NCI-H1105 (cell line): ENCODE measurements at places on chromosomes 6 and 20.

DNA sequence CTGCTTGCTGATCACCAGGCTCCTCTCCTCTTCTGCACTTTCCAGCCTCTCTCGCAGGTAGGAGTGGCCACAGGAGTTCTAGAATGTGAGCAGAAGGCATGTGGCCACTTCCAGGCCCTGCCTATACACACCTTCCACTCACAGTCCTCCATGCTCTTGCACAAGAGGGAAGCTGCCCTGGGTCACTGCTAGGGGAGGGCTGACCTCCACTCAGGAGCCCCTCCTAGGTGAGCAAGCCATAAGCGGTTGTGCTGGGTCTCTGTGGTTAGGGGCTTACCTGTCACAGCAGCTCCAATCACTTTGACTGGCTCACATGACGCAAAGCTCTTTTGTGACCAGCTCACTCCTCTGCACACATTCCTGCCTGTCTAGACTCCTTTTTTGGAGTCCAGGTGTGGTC lies 68.2 kb downstream of the TMEM242 start:
- DNase-seq: no peak

- DNase-seq: no peak
Measured at GRCh38 chr6:46969206-46969605, 47.5 kb upstream of the ADGRF5 start.

DNA sequence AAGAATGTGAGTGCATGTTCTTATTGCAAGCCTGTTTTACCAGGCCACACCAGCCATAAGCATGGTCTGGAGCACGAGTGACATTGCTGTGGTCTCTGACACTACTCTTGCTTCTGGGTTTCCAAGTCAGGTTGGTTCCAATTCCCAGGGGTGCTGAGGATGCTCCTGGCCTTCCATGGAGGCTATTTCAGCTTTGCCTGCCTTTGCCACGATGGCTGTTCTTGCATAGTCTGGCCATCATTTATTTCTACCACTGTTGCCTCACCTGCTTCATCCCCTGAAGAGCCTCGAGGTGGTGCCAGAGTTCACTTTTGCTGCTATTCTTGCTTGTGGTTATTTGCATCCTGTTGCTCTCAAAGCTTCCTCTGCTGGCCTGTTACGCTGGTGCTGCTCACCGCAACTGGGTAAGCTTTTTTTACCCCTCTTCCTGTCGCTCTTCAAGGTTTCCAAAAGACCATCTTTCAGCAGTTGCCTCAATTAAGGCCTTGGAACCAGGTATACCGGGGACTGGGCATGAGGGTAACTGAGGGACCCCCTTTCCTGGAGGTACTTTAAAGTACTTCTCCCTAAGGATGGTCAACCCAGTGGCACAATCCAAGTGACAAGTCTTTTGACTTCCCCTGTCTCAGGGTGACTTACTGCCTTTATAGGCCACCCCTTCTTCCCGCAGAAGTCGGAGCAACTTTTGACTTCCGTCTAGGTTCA lies 64.5 kb downstream of the AKAP7 start:
- peak; percentile 30 for DNase-seq

GRCh38 chr20:5481872-5482271 lies 165.1 kb upstream of the PROKR2 start:
- no peak for DNase-seq

DNA sequence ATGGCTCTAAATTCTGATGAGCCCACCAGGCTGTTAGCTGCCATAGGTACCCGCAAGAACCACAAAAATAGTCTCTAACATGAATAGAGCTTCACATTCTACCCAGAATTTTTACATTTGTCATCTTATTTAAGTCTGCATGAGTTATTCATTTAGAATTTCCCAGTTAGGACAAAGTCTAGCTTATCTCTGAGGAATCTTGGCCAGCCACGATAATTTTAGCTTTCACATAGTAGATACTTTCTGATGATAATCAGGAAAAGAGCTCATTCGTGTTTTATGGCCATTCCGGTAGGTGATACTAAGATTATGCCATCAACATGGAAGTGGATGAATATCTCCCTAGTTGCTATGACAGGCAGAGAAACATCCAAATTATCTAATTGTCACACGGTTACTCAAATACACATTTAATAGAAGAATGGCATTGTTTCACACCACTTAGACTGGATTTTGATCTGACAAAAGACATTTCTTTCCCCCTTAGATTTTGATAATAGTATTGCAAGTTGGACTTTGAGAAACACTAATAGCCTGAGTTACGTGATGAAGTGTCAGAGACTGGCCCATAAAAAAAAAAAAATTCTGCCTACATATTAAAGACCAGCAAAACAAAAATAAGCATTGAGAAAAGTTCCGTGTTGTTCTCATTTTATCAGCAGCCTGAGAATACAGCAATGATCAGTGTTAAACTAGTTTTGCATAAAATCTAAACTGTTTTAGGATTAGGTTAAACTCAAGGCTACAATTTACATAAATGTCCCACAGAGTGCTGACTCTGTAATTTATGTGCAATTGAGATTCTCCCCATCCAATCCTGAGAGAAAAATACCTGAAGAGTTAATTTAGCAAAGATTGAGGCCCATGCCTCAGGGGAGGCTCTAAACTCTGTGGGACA lies 397.5 kb upstream of the ARID1B start:
- no peak for DNase-seq

DNA sequence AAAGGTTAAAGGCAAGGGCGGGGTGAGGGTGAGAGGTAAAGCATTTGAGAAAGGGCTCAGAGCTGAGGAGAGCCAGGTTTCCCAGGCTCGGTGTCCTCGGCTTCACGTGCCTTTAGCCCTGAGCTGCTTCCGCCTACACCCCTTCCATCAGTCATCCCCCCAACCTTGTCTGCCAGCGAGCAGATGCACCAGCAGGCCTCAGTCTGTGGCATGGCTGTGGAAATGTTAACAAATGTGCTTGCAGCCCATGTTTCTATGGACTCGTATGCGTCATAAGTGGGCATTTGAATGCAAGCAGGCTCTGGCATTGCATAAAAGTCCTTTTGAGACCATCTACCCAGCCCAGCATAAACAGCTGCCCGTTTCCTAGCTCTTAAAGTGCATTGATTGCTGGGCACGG lies 88.8 kb downstream of the SYNJ2 start:
- DNase-seq: no peak

DNA sequence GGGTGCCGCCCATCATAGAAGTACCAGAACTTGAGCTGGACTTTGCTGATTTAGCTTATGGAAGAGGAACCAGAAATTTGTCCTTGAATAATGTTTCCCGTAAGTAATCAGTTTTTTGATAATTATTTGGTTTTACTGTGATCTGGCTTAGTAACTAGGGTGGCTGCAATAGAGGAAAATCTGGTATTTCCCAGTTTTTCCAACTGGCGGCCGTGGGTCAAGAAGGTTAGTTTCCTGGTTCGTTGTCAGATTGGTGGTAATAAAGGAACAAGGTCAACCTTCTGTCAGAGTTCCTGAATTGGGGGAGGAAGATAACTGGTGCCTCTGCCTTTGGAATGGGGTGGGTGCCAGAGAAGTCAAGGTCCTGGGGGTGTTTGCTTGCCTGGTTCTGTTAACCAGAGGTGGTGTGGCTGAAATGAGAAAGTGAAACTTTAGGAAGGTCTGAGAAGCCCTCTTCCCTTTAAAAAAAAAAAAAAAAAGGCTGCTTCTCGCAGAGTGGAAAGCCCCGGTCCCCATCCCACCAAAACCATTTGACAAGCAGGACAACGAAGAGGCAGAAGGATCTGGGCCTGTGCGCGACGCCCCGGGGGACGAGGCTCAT lies at the start of gene CALHM6:
Gene CALHM6, plus strand, starts transcription at position 45 of the 601 bp plus-strand sequence. Its CDS starts 555 bp downstream, at position 600.
- no peak for DNase-seq

GRCh38 chr6:23073821-23074220 lies 504.5 kb downstream of the HDGFL1 start:
- no peak for DNase-seq

- no peak for DNase-seq
Measured at GRCh38 chr6:40148882-40149573, 214.8 kb upstream of the MOCS1 start.

- no peak for DNase-seq
Measured at GRCh38 chr6:30691208-30691847, 544 bp upstream of the NRM start.

- DNase-seq: no peak
Measured at GRCh38 chr6:98847779-98848538, 13.6 kb downstream of the POU3F2 start.

- DNase-seq: no peak
Measured at GRCh38 chr6:134077301-134077700, 24.9 kb upstream of the SLC2A12 start.

GRCh38 chr6:90169374-90169773 lies 127.3 kb downstream of the BACH2 start:
- DNase-seq: no peak
